Posterior cingulate gyrus (tissue), 11 donors: ENCODE measurements at places on chromosomes 13 and 19.

DNA sequence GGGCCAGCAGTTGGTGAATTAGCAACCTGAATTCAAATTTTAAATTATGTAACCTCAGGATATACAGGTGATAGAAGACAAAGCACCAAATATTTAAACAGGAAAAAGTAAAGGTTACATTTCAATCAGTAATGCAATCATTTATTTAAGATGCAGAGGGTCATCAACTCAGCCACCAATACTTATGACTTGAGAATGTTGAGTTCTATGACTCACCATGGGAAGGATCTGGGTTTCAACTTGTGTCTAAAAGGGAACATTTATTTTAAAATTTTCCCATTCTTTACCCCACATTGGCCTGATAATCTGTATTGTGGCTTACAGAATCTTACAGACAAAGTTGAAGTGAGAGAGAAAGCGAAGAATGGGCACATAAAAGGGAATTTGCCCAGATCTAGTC is 418.0 kb downstream of the NDFIP2 start:
- no peak for DNase-seq

- peak; percentile 27 for DNase-seq
These were observed 63.4 kb downstream of the INSR start for GRCh38 chr19:7230826-7231225.

DNA sequence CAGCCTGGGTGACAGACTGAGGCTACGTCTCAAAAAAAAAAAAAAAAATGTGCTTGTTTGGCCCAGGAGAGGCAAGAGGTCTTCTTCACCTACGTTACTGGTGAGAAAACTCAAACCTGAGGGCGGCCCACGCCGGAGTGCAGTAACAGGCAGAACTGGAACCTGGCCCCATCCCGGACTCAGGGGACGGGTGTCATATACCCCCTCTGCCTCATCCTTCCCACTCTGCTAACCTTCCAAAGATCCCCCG is 414 bp upstream of the ADAT3 start:
- DNase-seq, result no peak

- no peak for DNase-seq
These were observed at the start of gene LSR for GRCh38 chr19:35248310-35249145. Gene LSR, plus strand, starts transcription at chr19:35249002. Its CDS starts 21 bp downstream, at chr19:35249023.

DNA sequence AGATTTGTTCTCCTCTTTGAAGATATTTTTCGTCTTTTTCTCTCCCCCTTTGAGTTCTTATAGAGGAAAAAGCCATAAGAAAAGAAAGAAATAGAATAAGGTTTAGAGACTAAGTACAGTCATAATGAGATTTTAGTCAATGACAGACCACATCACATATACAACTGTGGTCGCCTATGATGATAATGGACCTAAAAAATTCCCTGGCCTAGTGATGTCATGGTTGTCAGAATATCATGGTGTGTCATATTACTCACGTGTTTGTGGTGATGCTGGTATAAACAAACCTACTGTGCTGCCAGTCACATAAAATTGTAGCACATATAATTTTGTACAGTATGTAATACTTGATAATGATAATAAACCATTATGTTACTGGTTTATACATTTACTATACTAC is 1096.1 kb downstream of the OLFM4 start:
- no peak for DNase-seq

GRCh38 chr13:51684076-51684475 is 99.8 kb downstream of the WDFY2 start:
- DNase-seq, result no peak

- no peak for DNase-seq
These were observed 108.1 kb upstream of the GJB6 start for GRCh38 chr13:20340136-20340758.

- no peak for DNase-seq
These were observed 83.0 kb downstream of the FLT1 start for GRCh38 chr13:28411831-28412353.

DNA sequence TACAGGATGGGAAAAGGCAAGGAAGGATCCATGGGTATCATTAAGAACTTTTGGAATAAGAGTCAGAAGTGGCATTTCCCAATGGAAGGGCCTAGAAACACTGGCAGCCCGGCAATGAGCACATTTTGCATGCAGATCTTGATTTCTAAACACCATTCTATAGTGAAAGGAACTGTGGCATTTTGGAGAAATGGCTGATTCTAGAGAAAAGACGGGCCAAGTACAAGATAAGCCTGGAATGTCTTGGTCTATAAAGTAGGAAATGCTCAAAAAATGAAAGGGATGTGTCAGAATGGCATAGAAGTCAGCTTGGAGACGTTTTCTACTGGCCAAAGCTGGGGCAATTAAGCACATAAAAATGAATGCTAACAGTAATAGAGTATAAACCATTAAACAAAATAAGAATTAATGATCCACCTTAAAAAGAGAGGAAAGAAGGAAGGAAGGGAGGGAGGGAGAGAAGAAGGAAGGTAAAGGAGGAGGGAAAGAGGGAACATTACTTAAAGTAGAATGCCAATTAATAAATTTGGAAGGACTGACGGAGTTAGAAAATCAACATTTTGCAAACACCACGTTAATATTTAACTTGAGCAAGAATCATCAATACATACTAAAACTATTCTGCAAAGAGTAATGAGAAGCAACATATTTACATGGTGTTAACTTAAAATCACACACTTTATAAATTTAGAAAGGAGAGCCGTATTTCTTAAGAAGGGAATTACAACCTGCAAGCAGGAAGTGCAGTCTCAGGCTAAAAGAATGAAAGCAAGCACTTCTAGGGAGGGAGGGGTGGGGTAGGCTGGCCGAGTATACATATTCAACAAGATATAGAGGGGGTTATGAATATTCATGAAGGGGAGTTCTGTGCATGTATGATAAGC is 78.9 kb downstream of the ANKRD10 start:
- no peak for DNase-seq

DNA sequence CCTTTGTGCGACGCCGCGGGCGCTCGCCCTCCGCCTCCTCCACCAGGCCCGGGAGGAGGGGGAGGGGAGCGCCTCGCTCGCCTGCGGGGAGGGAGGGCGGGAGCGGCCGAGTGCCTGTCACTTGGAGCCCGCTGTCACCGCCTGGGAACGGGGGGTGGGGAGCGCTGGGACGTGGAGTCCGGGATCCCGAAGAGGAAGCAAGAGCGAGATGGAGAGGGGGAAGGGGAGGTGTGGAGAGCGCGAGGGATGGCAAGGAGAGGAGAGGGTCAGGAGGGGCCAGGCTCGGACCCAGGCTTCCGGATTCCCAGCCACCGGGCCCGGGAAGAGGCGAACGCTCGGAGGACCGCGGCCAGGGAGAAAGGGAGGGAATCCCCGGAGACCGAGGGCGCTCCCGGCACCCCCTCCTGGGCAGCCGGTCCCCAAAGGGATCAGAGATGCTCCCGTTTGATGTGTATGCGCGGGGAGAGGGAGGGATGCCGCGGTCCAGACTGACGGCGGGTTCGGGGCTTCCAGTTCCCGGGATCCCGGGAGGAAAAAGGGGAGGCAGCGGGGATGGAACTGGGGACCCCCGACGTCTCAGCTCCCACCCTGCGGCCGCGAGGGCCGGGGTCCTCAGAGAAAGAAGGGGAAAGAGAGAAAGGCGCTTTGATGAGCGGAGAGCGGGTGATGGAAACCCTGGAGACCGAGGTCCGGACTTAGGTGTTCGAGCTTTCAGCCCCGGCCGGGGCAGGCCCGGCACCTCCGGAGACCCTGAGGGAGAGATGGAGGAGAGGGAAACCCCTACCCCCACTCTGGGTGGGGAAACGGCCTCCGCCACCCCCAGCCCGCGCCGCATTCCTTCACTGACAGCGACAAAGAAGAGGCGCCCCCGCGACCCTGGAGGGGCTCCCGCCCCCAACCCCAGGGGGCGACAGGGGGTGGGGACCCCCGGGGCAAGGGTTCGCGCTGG is 4.7 kb upstream of the DPF1 start:
- peak; percentile 78 for DNase-seq

- DNase-seq, result no peak
These were observed 30.7 kb downstream of the HTR2A start for GRCh38 chr13:46866150-46866549.

DNA sequence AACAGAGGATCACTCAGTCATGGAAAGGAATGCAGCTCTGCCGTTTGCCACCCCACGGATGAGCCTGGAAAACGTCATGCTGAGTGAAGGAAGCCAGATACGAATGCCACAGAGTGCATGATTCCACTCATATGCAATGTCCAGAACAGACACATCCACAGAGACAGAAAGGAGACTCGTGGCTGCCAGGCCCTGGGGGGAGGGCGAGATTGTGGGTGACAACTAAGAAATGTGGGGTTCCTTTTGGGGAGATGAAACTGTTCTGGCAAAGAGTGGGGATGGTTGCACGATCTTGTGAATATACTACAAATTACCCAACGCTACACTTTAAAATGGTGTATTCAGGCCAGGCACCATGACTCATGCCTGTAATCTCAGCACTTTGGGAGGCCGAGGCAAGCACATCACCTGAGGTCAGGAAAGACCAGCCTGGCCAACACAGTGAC is 27.2 kb upstream of the NAPA start:
- DNase-seq, result no peak

DNA sequence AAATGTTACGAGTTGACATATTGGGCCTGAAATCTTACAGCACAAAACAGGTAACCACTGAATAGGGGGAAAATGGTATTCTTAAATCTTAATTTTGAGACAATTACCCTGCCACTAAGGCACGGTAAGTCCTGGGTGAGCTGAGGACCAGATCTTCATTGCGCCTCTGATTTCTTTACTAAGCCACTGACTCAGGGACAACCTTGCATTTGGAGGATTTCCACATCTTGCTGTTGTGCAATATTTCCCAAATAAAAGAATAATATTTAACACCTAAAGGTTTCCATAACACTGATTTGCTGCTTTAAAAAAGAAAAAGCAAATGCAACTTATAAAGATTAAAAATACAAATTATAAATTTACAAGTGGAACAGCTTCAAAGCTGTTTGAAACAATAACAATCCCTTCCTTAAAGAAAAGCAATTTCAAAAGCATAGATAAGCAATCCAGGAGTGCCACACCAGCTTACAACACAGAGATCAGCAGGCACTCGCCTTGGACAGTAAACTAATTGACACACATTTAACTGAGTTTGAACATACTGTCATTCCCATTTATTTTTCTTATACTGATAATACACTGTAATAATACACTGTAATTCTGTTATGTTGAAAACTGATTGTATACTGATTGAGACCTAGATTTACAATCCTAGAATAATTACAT is 79.6 kb upstream of the DOCK9 start:
- DNase-seq, result no peak

DNA sequence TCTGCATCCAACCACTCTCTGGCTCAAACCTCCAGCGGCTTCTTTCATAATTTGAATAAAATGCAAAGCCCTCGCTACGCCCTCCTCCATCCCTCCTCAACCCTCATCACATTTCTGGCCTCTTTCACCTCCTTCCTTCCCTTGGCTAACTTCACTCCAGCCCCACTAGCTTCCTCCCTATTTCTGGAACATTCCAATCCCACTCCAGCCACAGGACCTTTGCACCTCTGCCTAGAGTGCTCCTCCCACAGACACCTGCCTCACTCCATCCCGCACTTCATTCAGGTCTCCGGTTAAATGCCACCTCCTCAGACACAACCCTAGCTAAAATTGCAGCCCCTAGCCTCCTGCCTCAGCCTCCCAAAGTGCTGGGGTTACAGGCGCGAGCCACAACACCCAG is 7.9 kb upstream of the DPF1 start:
- DNase-seq, result no peak

DNA sequence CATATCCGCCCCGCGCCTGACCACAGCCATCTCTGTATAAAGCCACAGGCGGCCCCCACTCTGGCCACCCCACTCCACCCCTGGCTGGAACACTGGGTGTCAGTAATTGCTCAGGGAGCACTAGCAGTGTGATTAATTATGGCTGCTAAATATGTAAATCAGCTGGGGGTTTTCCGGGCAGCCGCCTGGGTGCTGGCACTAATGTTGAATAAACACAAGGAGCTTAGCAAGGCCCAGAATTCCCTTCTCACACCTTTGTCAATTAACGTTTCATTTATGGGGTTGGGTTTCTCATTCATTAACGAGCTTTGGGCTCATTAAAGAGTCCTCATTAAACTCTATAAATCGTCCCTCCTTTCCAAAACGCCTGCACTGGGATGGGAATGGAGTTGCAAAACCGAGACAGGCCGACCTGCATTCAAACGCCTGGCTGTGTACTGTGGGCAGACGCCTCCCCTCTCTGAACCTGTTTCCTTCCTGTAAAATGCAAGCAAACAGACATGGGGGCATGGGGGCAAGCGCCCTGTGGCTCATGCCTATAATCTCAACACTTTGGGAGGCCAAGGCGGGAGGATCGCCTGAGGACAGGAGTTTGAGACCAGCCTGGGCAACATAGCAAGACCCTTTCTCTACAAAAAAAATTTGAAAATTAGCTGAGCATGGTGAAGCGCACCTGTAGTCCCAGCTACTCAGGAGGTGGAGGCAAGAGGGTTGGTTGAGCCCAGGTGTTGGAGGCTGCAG is 17.7 kb upstream of the OLFM2 start:
- DNase-seq, result peak; percentile 70
